ENCODE measurements at places on chromosomes 16 and 17.

GRCh38 chr16:14186795-14187221 lies 115.7 kb downstream of the MRTFB start:
- no peak for DNase-seq

DNA sequence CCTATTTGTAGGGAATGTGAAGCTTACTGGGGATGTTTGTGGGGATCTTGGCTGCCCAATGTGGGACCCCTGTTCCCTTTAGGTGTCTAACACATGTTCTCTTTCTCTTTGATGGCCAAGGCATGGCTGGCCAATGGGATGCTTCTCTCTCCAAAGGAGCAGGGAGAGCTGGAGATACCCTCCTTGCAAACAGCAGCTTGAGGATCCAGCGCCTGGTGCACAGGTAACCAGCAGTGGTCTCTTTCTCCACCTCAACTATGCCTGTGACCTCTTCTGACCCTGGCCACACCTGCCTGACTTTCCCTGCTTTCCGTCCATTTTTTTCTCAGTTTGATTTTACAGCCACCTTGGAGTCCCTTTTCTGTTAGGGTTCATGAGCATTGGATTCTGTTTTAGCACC lies 16.8 kb upstream of the NKD1 start:
- DNase-seq: no peak

DNA sequence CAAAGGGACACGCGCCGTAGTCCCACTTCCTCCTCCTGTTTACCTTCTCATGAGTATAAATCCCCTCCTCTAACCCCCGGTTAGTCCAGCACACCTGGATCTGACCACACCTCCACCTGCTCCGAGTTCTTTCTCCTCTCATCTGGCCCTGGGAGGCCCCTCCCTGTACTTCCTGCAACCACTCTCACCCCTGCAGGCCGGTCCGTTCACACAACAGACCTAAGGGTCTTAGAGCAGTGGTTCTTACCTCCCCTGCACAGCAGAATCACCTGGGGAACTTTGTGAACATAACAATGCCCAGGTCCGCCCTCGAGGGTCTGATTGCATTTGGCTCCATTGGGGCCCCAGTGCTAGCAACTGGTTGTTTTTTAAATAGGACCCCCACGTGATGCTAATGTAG lies 24.8 kb downstream of the TMEM114 start:
- DNase-seq: no peak

- no peak for DNase-seq
Measured at GRCh38 chr17:60563743-60564142, 36.2 kb upstream of the PPM1D start.

DNA sequence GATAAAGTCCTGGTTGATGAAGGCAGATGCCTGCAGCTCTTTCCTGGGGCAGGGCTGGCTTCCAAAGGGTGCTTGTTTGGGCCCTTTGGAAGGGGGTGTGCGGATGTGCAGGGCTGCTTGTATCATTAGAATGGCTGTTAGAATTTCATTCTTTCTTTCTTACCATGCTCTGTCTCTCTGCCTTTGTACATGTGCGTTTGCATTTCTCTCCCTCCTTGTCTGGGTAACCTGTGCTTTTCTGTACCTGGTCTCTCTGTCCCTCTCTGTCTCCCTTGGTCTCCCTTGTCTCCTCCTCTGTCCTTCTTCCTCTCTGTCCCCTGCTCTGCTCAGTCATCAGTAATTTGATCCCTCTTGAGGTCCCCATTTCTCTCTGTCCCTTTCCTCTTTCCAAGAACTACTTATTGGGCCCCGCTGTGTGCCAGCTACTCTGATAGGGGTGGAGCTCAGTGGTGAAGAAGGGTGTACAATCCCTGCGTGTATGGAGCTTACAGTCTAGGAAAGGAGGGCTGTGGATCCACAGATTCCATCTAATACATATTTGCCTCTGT lies 69.3 kb downstream of the PLCG2 start:
- no peak for DNase-seq

- DNase-seq: no peak
Measured at GRCh38 chr17:17667231-17667630, 14.0 kb upstream of the RAI1 start.

- DNase-seq: no peak
Measured at GRCh38 chr16:68732042-68732680, 4.9 kb upstream of the CDH1 start.

- no peak for DNase-seq
Measured at GRCh38 chr17:77303620-77304019, 162.9 kb downstream of the SEC14L1 start.

- DNase-seq: no peak
Measured at GRCh38 chr17:9217151-9218056, 196.1 kb downstream of the NTN1 start.

DNA sequence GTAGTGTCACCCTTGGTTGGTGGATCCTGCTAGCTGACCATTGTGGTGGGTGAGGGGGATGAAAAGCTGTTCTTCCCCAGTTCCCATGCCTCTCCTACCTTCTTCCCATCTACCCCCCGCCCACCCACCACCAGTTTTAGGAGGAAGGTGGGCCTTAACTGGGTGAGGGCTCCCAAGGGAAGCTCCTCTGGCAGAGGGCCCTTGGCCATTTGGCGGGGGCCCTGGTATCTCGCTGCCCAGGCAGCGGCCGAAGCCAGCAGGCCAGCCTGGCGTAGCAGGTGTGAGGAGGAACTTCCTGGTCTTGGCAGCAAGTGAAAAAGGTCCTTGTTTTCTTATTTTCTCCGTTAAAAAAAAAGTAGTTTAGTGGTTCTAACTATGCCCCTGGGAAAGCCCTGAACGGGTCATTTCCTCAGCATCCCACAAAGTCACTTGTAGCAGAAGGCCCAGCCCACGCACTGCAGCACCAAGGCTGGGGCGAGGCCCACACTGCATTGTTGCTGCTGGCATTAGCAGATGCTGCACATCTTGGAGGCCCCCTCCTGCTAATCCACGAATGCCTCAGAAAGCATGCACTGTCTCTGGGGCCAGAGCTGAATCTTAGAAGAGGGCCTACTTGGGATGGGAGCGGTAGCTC lies 72.5 kb downstream of the MPRIP start:
- no peak for DNase-seq

GRCh38 chr16:72819345-72819744 lies 228.6 kb downstream of the ZFHX3 start:
- no peak for DNase-seq

DNA sequence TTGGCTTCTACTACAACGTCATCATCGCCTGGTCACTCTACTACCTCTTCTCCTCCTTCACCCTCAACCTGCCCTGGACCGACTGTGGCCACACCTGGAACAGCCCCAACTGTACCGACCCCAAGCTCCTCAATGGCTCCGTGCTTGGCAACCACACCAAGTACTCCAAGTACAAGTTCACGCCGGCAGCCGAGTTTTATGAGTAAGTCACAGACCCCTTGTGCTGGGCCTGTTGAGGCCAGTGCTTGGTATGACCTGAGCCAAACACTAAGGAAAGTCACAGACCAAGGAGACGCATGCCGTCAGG lies 16.1 kb downstream of the SLC6A2 start:
- DNase-seq: no peak

DNA sequence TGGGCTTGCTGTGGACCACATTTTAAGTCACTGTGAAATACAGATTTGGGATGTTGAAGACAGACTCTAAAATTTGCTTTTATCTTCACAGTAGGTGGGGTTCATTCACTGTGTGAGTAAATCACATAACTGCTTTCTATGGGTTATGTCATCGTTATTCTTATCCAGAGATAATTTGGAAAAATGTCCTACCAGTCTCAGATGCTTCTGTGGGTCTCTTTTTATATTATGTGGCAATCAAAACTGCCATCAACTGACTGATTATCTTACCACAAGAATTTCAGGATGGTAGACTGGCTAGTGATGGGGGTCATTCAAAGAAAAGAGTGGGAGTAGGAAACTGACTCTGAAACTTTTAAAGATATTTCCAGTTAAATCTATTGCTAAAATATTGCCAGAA lies 3.1 kb downstream of the HSBP1 start:
- no peak for DNase-seq

DNA sequence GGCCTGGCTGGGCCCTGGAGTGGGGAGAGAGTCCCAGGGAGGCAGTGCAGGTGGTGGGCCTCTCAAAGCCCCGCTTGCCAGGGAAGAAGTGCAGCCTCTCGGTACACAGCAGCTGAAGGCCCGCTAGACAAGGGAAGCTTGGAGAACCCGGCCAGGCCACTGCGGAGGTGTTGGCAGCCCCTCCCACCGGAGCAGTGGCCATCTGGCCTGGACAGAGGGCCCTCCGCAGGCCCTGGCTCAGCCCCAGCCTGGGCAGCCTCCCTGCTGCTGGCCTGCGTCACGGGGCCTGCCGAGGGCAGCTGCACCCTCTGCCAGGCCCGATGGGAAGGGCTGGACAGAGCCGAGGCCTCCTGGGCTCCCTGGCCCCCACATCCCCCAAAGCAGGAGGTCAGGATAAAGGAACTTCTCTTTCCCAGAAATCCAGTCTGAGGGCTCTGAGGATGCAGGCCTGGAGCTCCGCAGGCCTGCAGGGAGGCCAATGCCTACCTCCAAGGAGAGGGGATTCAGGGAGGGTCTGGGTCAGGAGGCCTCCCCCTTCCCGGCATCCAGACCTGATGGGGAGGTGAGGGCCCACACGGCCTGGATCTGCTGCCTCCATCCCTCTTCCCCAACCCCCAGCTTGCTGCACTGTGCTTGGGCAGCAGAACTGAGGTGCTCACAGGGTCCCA lies 4.3 kb downstream of the SPPL2C start:
- DNase-seq: no peak

DNA sequence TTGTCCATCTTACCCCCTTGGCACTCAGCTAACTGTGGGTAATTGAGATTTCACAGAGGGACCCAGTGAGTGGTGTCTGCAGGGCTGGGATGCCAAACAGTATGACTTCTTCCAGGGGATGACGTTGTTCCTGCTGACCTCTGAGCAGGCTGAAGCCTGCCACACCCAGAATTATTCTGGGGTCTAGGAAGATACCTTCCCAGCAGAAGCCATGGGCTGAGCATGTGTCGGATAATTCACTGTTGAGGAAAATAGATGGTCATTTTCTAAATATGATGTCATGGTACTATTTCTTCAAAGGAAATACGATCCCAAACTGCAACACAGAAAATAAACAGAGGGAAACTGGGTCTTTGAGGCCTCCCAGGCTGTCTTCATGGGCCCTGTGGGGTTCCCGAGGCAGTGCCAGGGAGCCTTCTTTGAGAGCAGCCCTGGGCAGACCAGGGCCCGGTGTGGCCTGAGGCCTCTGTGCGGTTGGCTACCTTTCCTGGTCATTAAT lies 17.4 kb downstream of the WNT9B start:
- no peak for DNase-seq

DNA sequence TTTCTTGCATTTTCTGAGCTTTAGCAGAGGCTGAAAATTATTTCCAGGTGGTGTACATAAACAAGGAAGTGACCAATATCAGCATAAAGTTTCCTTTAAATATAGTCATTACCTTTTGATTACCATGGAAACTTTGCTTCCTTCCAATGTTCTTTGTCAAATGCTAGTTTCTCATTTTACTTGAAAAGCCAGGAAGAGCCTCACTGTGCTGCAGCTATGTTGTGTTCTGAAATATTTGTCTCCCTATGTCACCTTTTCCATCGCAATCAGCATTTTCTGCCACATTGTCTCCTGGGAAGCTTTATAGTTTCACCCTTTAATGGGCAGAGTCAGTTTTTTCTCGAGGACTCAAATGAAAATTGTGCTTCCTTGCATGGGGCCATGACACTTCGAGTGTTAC lies 496.0 kb downstream of the CDH8 start:
- no peak for DNase-seq

GRCh38 chr16:81632392-81633146 lies 146.5 kb upstream of the PLCG2 start:
- peak; percentile 85 for DNase-seq

DNA sequence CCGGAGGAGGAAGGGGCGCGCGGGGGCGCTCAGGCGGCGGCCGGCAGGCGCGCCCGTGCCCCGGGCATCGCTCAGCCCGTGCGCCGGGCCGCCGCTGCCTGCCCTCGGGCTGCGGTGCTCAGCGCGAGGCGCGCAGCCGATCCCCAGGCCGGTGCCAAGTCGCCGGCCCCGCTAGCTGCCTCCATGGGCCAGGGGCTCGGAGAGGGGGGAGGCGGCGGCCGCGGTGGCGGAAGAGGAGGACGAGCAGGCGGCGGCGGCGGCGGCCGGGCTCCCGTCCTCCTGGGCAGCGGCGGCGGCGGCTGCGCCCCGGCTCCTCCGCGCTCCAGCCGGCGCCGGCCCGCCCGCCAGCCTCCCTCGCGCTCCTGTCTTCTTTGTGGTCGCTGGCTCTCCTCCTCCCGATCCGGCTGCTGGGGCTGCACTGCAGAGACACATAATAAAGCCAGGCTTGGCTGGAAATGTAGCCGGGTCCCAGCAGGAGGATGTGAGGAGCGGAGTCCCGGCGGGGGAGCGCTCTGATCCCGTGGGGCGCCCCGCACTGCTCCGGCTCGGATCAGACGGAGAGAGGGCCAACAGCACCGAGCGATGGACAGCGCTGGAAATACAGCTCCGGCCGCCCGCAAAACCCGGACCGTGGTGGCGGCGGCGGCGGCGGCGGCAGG lies 889 bp upstream of the ZNF423 start:
- DNase-seq: peak; percentile 29

- no peak for DNase-seq
Measured at GRCh38 chr16:23020084-23020483, 129.2 kb downstream of the USP31 start.

- DNase-seq: no peak
Measured at GRCh38 chr17:55420776-55421178, 858 bp downstream of the MMD start.

- no peak for DNase-seq
Measured at GRCh38 chr16:58318391-58318790, 23.6 kb upstream of the PRSS54 start.

- DNase-seq: no peak
Measured at GRCh38 chr17:65079489-65079900, 23.0 kb upstream of the GNA13 start.

DNA sequence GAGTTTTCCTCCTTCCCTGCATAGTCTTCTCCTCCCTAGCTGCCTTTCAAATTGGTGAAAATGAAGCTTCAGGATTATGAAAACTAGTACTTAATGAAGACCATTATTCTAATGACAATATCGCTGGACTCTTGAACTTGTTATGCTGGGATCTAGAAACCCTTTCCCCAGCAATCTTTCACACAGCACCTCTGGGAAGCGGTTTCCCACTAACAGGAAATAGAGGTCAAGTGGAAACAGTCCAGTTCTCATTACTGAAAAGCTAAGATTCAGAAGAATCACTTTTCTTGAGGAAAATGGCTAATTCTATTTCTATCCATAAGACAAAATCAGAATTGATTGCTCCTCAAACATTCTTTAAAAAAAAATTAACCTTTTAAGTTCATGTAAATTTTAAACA lies 2.0 kb upstream of the VEZF1 start:
- DNase-seq: no peak

DNA sequence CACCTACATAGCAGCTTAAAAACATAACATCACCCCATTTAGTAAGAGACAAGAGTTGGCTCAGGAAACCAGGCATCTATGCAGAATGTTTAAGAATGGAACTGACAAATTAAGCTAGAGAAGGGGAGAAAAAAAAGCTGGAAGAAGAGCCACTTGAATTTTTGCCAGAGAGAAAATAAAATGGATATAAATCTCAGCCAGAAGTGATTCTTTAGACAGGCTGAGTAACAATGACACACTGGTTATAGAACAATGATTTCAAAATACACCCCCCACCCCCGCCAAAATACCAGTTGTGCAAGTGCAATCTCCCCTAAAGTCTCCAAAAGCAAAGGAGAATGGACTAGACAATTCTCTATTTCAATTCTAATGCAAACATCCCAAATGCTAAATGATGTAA lies 22.4 kb downstream of the LSM12 start:
- DNase-seq: no peak
